ENCODE measurements at places on chromosomes 1 and 21.

GRCh38 chr1:189022015-189022414 is 1455.6 kb downstream of the BRINP3 start:
- DNase-seq, result no peak

- DNase-seq, result no peak
Measured at GRCh38 chr1:196152086-196152485, 456.2 kb downstream of the KCNT2 start.

- no peak for DNase-seq
Measured at GRCh38 chr1:185014941-185015340, 30.4 kb upstream of the RNF2 start.

GRCh38 chr1:235455823-235456222 is 48.4 kb downstream of the B3GALNT2 start:
- DNase-seq, result peak; percentile 72

DNA sequence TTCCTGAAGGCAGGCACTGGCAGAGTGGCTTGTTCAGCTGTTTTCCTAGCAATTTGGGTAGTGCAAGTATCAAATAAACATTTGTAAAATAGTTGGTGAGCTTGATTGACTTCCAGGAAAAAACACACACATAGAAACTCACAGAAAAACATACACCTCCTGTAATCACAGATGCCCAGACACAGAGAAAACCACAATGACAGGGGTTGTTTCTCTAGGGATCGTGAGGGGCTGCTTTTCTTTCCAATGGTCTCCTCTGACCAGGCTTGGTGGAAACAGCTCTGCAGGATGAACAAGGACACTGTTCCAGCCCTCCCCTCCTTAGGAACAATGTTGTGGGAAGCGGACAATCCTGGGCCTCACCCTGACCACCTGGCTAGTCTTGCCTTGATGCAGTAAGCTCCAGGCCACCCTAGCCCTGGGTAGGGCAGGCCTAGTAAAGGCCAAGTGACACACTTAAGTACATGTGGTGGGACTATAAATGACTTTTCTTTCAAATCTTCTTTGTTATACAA is 142.5 kb upstream of the HMGB4 start:
- DNase-seq, result no peak

DNA sequence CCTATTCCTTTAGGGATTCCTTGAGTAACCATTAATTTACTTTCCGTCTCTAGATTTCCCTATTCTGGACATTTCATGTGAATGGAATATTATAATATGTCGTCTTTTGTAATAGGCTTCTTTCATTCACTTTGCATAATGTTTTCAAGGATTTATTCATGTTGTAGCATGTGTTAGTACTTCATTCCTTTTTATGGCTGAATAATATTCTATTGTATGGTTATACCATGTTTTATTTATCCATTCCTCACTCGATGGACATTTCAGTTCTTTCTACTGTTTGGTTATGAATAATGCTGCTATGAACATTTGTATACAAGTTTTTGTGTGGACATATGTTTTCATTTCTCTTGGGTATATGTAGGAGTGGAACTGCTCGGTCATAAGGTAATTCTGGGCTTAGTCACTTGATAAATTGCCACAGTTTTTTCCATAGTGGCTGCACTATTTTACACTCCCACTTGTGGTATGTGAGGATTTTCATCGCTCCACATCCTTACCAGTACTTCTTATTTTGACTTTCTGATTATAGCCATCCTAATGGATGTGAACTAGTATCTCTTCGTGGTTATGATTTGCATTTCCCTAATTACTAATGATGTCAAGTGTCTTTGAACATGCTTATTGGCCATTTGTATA is 17.7 kb downstream of the PPP2R5A start:
- no peak for DNase-seq

DNA sequence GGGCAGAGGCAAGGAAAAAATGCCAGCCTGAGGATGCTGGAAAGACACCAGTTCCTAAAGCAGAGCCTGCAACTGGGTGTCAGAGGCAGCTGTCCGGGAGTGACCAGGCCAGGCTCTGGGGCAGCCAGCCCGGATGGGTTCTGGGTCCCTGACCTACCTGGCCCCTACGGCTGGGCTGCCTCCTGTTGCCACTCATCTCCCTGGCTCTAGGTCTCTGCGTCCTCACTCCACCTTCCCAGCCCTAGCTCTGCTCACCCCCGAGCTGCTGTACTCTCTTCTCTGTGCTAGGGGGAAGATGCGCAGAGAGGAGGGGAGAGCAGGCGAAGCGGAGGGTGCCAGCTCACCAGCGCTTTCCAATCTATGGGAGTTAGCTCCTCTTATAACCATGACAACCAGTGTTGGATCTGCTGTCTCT is 9.0 kb downstream of the ARHGEF2 start:
- peak; percentile 18 for DNase-seq

- DNase-seq, result peak; percentile 70
Measured at GRCh38 chr1:17236779-17237560, 11.9 kb upstream of the PADI3 start.

DNA sequence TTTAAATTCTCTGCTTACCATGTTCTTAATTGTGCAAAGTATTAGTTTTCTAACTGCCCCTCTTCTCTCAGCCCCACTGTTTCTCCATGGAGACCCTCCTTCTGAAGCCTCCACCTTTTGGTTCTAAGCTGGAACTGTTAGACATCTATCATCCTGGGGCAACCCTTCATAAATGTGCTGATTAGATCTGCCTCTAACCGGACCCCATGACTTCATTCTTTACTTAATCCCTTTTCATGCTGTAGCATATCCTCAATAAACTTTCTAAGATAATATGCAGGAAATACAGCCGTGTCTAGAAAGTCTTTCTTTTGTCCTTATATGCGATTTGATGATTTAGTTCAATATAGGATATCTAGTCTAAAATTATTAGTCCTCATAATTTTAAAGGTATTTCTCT is 1020.1 kb downstream of the ADGRL2 start:
- no peak for DNase-seq

DNA sequence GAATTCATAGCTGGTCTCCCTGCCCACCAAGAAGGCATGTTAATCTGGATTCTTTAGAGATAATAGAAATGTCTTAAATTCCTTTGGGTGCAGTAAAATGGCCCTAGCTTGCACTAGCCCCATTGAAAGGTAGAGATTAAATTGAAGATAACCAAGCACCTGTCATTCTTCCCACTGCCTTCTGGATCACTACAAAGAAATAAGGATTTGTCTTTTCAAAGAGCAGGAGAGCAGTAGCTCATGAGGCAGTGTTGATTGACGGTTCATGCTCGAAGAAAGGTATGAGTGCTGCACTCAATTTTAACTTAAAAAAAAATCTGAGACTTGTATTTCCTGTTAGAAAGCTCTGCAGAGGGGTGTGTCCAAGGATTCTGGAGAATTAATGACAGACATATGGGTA is 74.9 kb upstream of the F3 start:
- no peak for DNase-seq

- peak; percentile 50 for DNase-seq
Measured at GRCh38 chr1:230632273-230632873, 9.9 kb upstream of the COG2 start.

DNA sequence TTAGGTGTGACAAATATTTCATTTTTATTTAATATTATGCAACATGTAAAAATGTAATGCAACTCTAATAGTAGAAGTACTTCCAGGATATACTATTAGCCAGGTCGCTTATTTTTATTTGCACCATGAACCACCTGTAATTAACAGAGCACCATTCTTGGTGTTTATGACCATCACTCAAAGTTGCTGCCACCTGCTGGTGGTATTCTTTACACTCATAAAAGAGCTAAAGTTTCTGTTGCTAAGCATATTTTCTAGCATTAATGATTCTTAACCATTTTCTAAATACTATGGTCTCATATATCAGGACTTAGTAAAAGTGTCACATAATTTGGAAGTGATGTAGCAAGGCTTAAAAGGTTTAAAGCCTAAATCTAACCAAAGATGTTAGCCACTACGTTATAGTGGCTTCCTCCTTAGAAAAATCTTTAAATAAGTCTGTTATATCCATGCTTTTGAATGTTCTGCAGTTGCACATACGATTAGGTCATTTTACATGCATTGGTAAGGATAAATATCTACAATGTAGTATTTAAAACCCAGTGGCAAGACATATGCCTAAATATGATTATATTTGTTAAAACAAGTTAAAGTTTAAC is 244.5 kb downstream of the NEGR1 start:
- peak; percentile 52 for DNase-seq

DNA sequence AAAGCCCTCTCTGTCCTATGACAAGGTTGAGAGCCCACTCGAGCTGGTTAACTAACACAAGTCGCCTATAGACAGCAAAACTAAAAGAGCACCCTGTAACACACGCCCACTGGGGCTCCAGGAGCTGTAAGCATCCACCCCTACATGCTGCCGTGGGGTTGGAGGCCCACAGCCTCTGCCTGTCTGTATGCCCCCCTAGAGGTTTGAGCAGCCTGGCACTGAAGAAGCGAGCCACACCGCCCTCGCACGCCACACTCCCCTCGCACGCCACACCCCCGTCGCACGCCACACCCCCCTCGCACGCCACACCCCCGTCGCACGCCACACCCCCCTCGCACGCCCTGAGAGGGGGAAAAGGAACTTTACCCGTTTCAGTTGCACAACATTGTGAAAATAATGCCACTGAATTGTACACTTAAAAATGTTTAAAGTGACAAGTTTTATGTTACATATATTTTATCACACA is 13.2 kb upstream of the HMGCL start:
- peak; percentile 22 for DNase-seq

DNA sequence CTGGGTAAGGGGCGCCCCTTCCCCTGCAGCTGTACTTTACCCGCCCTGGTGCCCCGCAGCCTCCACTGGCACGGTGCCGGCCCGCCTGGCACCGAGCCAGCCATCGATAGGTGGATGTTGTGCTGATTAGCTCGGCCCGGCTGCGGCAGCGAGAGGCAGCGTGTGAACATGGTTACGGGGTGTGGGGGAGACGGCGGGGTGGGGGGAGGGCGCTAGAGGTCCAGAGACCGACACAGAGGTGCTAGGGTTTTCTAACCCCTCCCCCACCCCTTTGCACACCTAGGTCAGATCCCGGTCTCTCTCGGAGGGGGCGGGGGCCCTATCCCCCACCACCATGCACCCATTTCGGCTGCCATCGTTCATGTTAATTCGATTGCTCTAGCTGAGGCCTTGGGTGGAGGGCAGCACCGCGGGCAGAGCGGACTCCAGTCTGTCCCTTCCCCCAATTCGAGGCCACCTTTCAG is 6.7 kb downstream of the EFNA4 start:
- no peak for DNase-seq

- no peak for DNase-seq
Measured at GRCh38 chr1:226611301-226611700, 62.7 kb downstream of the STUM start.

DNA sequence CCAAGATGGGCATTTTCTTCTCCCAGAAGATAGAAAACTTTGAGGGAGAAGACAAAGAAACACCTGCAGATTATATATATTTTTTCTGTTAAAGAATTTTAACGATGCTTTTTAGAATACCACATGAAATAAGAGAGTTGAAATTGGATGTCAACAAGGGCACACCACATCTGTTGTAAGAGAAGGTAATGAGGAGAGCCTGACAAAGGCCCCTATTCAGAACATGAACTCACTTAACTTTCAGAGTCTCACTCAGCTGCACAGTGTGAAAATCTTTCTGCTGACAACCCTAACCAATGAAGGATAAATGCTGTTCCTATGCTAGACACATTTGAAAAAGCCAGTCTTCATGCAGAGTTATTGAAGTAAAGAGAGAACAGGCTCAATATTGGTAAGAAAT is 7.3 kb downstream of the KRTAP22-2 start:
- DNase-seq, result no peak

DNA sequence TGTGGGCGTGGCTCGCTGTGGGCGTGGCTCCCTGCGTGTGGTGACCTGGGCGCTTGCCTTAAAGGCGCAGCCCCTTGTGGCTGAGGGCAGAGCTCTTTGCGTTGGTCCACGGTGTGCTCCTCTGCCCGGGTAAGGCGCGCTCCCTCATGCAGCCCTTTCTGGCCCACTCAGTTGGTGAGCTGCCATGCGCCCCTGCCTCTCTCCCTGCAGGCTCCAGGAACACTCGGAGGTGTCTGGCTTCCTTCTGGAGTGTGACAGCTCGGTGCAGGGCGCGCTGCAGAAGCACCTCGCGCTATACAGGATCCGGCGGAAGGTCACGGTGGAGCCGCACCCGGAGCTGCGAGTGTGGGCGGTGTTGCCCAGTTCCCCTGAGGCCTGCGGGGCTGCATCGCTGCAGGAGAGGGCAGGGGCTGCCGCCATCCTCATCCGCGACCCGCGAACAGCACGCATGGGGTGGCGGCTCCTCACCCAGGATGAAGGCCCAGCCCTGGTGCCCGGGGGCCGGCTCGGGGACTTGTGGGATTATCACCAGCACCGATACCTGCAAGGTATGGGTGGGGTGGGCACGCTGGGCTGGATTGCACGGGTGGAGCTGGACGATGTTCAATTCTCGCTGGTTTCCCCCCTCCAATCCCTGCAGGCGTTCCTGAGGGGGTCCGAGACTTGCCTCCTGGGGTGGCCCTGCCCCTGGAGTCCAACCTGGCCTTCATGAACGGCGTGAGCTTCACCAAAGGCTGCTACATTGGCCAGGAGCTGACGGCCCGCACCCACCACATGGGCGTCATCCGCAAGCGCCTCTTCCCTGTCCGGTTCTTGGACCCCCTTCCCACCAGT is 9.1 kb downstream of the IBA57 start:
- DNase-seq, result no peak

- no peak for DNase-seq
Measured at GRCh38 chr1:157439302-157439954, 112.9 kb downstream of the FCRL5 start.

GRCh38 chr1:29279406-29279805 is 43.1 kb downstream of the PTPRU start:
- DNase-seq, result no peak

- no peak for DNase-seq
Measured at GRCh38 chr1:58754683-58755467, 29.0 kb downstream of the JUN start.

DNA sequence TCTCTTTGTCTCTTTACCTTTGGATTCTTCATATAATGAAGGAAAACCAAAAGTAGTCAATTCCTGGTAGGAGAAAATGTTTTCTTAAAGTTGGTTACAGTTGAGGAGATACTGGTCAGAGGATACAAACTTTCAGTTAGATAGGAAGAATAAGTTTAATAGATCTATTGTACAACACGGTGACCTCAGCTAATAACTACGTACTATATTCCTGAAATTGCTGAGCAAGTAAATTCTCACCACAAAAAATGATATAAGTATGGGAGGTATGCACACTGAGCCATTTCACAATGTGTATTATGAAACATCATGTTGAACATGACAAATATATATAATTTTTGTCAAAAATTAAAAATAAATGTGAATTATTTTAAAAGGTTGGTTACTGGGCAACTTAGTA is 20.4 kb downstream of the SSX2IP start:
- DNase-seq, result no peak

DNA sequence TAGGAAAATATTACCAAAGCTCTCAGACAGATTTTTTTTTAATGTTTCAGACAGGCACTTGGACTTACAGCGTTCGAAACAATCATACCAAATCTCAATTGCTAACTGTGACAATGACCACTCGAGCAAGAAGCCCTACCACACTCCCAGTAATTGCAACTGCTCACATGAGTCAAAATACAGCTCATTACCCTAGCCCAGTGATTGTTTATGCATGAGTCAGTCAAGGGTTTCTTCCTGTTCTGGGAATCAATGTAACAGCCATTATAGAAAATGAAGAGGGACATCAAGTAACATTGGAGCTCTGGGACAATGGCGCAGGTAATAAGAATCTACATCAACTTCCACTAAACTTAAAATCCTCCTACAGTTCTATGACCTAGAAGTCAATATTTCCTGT is 56.1 kb upstream of the SH3GLB1 start:
- no peak for DNase-seq

- peak; percentile 29 for DNase-seq
Measured at GRCh38 chr1:229792012-229792975, 166.2 kb downstream of the URB2 start.

GRCh38 chr1:34867415-34867814 is 7.9 kb upstream of the SMIM12 start:
- no peak for DNase-seq

GRCh38 chr1:209589440-209589839 is 5.9 kb downstream of the CAMK1G start:
- DNase-seq, result no peak
